ENCODE measurements at places on chromosomes 1 and 21. TPM values are rescaled to one million over a fixed set of nuclear protein-coding genes. Genes with fewer than 3 reads are reported as not detected.

Gene SLC9C2
- total RNA-seq: not detected

Gene NTMT2
- not detected for total RNA-seq

Gene NEK2
- total RNA-seq: 47.4 TPM

Gene VASH2
- total RNA-seq: 3.7 TPM

Gene FAM163A
- not detected for total RNA-seq

Gene LHX8
- total RNA-seq: 1.2 TPM

Gene PRDM16
- total RNA-seq: 0.31 TPM

Gene OR1C1
- not detected for total RNA-seq

Gene DENND2D
- total RNA-seq: 1.6 TPM

Gene CAMK2N1
- 66.8 TPM for total RNA-seq

Gene OR2T29
- not detected for total RNA-seq

Gene TLR5
- total RNA-seq: 0.49 TPM
